Activated T-helper 1 cell treated with anti-CD3 and anti-CD28 coated beads, Interleukin-2, amount 50 U/mL, for 16 hours (primary cell): ENCODE measurements at places on chromosomes 7 and 10.

GRCh38 chr7:38367301-38367890 lies 94.0 kb upstream of the TARP start:
- DNase-seq: no peak

DNA sequence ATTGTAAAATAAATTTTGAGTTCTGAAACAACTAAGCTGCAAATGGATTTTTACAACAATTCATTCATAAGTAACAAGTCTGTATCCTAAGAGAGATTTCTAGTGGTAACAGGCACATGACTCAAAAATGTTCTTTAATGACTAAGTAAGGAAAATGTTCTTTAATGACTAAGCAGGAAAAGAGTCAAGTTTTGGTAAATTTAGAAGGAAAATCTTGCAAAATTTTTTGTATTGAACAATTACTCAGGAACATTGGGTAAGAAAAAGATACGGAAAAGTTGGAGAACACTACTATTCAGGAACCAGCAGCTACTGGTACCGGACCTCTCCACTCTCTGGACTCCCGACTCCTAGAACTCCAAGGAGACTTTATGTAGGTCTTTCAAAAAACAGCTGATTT lies 33.5 kb downstream of the HYCC1 start:
- no peak for DNase-seq

DNA sequence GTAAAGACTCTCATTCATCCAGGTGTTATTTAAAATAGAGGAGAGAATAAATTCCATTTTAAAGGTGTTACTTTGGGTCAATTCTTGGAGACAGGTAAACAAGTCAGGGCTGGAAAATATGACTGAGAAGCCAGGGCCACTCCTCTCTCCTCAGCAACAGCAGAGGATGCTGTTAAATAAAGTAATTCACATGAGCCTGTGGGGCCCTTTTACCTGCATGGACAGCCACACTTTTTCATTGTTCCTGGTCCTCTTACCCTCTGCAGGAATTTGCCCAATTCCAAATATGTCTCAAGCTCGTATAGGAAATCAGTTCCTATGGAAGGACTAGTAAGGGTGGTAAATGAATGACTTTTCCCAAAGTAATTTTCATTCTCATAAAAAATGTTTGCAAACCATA lies 420.1 kb upstream of the KLF6 start:
- DNase-seq: no peak

DNA sequence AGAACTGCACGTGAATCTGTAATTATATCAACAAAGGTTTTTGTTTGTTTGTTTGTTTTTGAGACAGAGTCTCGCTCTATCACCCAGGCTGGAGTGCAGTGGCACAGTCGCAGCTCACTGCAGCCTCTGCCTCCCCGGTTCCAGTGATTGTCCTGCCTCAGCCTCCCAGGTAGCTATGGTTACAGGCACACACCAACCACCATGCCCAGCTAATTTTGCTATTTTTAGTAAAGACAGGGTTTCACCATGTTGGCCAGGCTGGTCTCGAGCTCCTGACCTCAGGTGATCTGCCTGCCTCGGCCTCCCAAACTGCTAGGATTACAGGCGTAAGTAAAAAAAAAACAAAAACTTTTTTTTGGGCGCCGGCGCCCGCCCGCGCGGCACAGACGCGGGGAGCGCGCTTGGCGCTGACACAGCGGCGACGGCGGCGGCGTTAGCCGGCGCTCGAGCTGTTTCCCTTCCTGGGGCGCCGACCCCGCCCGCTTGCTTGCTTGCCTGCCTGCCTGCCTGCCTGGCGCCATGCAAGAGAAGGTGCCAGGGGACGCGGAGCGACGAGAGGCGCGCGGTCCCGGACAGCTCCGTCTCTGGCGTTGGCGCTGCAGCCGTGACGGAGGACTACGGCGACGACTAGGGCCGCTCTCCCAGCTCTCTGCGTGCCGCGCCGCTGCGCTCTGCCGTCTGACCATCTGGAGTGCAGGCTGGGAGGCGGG lies 171.4 kb upstream of the NUPR2 start:
- no peak for DNase-seq

DNA sequence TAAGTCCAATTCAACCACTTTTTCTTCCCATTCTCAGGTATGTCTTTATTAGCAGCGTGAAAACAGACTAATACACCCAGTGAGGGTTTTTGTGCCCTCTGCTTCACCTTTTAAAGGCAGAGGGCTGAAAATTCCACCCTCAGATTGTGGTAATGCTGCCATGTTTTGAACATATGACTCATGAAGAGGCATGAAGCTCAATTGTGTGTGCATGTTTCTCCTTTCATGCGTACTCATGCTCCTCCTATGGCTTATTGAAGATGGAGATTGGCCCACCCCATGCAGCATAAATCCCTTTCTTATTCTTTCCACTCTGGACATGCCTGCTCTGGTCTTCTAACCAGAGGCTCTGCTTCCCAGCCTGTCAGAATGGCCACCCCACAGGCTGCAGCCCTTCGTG lies 168.0 kb upstream of the PRKCQ start:
- no peak for DNase-seq

DNA sequence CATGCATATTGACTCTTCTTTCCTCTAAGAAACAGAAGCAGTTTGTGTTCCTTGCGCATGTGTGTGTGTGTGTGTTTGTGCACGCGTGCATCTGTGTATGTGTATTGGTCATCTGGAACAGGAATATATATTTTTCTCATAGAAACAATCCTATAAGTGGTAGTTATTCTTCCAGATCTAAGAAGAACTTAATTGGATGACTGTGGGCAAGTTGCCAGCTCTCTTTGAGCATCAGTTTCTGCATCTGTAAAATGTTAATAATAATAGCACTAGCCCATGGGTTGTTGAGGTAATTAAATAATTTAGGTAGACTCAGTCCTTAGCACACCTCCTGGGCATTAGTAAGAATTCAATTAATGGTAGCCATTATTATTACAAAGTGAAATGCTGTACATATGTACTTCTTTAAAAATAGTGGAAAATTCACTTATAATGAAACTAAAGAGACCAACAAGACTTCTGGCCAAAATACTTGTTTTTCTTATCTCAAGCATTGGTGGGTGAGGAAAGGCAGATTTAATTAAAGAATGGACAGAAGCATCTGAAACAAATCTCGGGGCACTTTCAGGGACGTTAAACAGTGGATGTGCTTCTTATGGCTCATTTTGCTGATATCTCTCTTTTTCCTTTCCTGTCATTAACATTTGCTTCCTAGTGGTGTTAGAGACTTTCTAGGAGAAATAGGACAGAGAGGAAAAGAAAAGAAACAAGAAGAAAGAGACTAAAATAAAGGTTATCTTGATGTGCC lies 124.9 kb upstream of the HABP2 start:
- no peak for DNase-seq

DNA sequence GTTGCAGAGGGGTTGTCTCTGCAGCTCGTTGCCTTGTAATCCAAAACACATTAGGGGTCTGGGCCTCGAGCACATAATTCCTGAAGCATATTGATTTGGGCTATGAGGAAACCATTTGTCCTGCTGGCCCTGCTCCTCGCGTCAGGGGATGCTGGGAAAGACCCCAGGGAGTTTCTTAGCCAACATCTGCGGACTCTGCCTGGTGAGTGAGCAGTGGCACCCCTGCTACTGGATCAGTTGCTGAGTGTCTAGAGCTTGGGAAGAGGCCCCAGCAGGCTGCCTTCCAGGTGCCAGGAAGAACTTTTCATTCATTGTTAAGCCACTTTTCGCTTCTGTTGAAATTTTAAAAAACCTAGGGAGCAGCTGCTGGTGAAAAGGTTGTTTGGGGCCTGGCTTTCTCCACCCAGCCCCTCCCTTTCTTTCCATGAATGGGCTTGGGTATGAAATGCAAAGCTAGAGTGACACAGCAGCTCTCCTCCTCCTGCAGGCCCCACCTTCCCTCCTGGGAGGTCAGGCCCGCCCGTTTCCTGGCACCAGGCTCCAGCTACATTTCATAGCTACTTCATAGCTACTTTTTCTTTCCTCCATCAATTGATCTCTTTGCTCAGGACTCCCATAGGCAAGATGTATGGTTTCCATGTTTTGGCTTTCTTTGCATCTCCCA lies 26.8 kb downstream of the TACR2 start:
- no peak for DNase-seq

- DNase-seq: no peak
These were observed 13.5 kb downstream of the CRYGN start for GRCh38 chr7:151426441-151426903.

GRCh38 chr7:81361769-81362312 lies 408.0 kb downstream of the HGF start:
- DNase-seq: no peak

GRCh38 chr10:77111611-77112550 lies 525.7 kb downstream of the KCNMA1 start:
- DNase-seq: no peak

- no peak for DNase-seq
These were observed 472 bp downstream of the PDAP1 start for GRCh38 chr7:99407872-99408378.

- no peak for DNase-seq
These were observed 156.2 kb downstream of the LRRC4 start for GRCh38 chr7:127874951-127875608.

- no peak for DNase-seq
These were observed 10.5 kb downstream of the STYXL1 start for GRCh38 chr7:76037310-76037709.

GRCh38 chr7:10934292-10934691 lies 39.4 kb upstream of the PHF14 start:
- no peak for DNase-seq

- no peak for DNase-seq
These were observed 23.1 kb upstream of the PPIF start for GRCh38 chr10:79324032-79324695.
